ENCODE measurements at places on chromosomes 7 and 10. TPM values are rescaled to one million over a fixed set of nuclear protein-coding genes. Genes with fewer than 3 reads are reported as not detected.

The C10orf53 gene
- total RNA-seq = 0.16 TPM

The ZP3 gene
- total RNA-seq = 8.2 TPM

The FAM20C gene
- 1.3 TPM for total RNA-seq

The ITGB8 gene
- total RNA-seq = 0.05 TPM

The TCF7L2 gene
- 0.76 TPM for total RNA-seq

The PTPRE gene
- total RNA-seq = 16.8 TPM

The TYW1B gene
- 4.5 TPM for total RNA-seq

The CDK6 gene
- total RNA-seq = 254 TPM

The OR2A5 gene
- total RNA-seq = not detected

Measured in activated T-helper 2 cell treated with anti-CD3 and anti-CD28 coated beads, Interferon-gamma antibody, Interleukin-2, Interleukin-4, amounts not matched to agents 10 μg/mL and 5 μg/mL and 100 μg/mL, durations not matched to agents 14 hours and 24 hours and 36 hours (primary cell).